LHCN-M2 (cell line): ENCODE measurements at places on chromosomes 2 and 18. TPM values are rescaled to one million over a fixed set of nuclear protein-coding genes. Genes with fewer than 3 reads are reported as not detected.

- DNase-seq: peak; percentile 72
These were observed 15.4 kb upstream of the STAT4 start for GRCh38 chr2:191166111-191166755.

DNA sequence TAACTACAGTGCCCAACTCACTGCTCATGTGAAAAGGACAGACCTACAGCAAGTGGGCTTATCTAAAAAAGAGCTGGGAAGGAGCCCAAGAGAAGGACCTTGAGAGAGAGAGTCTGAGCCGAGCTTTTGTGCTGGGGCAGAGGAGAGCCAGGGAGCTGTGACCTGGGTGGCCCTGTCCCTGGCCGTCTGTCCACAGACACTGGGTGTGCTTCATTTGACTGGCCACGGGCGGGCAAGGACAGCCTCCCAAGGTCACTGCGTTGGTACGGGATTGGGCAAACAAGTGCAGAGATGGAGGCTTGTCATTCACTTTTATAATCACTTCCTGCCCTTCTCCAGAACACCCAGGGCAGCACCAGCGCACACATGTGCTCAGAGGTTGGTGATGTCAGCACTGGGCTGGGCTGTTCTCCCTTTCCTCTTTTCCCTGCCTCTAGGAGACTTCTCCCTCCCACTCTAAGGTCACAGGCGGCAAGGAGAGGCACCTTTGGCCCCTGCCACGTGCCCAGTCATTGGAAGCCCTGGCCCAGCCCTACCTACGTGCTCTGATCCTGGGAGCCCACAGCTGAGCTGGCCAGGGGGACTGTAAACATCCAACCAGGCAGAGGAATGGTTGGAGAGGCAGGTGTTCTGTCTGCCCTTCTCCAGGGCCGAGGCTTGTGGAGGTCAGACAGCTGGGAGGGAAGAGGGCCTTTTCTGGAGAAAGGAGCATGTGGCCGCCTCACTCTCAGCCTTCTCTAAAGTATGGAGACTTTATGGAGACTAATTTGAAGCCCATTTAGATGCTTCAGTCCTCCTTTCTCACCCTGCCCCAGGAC lies 6.4 kb upstream of the PSD4 start:
- DNase-seq: no peak

DNA sequence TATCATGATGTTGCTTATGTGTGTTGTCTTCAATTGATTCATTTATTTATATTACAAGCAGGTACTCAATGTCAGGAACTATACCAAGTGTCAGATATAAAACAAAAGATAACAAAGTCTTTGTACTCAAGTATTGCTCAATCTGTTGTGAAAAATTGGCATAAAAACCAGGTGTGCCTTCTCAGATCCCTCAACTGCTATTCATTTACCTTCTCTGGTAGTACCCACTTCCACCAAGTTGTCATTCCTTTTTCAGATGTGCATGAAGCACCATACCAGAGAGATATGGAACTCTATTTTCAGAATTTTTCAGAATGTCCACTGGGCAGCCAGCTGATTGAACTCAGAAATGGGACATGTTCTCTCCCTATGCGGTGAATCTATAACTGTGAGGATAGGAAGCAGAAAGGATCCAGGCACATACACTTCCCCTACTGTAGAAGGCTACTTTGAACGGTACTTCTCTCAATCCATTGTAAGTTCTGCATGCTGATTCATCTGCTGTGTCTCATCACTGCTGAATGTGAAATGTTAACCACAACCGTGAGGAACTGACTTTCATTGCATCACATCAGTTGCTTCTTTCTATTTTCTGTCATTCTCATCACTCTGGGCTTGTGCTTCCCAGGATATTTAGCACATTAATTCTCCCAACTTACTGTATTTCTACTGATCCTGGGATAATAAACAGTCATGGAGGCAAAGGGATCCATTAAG lies 1621.3 kb downstream of the SUCLG1 start:
- DNase-seq: peak; percentile 96

- DNase-seq: no peak
These were observed 488.8 kb upstream of the FSHR start for GRCh38 chr2:49643149-49643548.

DNA sequence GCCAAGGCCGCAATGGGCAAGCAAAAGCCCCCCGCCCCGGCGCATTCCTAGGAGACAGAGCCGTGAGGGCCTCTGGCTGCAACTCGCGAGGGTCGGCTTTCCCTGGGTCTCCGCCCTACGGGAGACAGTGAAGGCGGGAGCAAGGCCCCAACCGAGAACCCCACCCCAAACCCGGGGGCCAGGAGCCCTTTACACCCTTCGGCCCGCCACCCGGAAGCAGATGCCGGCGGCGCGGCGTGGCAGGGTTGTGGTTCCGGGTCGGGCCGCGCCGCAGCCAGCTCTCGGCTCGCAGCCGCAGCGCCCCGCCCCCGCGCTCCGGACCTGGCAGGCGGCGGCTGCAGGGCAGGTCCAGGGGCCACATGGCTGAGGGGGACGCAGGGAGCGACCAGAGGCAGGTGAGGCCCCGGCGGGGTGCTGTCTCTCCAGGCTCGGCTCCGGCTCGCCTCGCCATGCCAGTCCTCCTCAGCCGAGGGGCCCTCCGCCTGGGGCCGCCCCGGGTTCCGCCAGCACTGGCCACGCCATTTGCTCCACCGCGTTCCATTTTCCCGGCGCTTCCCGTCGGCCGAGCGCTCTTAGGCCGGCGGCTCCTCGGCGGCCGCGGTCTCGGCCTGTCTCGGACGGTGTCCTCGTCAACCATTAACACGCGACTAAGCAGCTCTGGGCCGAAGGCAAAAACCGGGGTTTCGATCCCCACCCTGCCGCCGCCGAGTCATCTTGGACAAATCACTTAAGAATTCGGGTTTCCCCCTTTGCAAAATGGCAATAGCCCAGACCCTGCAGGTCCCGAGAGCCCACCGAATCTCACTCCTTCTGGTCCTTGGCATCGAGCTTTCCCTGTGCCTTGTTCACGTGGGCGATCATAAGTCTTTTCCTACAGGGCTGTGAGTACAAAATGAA lies at the start of gene IMPACT:
TSS of gene IMPACT (plus strand) at position 273 of the 897 bp plus-strand sequence. CDS start at position 360, 87 bp downstream.
- DNase-seq: peak; percentile 76

GRCh38 chr2:120596990-120597594 lies 138.6 kb upstream of the GLI2 start:
- peak; percentile 83 for DNase-seq

DNA sequence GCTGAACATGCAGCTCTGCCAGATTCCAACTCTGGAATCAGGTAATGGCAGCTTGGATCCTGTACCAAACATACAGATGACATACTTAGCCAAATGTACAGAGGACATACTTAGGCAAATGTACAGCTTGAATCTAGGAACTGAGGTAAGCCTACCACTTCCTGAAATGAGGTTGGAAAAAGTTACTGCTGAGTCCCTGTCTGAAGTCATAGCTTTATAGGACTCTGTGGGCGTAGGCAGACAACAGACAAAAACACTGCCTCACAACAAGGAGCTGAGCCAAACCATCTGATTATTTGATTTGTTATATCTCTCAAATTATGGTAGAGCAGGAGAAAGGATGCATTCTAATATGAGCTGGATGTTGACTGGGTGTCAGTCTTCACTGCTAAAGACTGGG lies 290.2 kb upstream of the TCF4 start:
- DNase-seq: no peak

- no peak for DNase-seq
These were observed 8.8 kb upstream of the CABLES1 start for GRCh38 chr18:23126376-23127056.

GRCh38 chr18:43887491-43887890 lies 610.2 kb upstream of the SYT4 start:
- no peak for DNase-seq

GRCh38 chr2:23925702-23926289 lies 1.1 kb downstream of the ATAD2B start:
- DNase-seq: peak; percentile 73

GRCh38 chr2:169658877-169659276 lies 35.3 kb downstream of the CFAP210 start:
- DNase-seq: no peak

DNA sequence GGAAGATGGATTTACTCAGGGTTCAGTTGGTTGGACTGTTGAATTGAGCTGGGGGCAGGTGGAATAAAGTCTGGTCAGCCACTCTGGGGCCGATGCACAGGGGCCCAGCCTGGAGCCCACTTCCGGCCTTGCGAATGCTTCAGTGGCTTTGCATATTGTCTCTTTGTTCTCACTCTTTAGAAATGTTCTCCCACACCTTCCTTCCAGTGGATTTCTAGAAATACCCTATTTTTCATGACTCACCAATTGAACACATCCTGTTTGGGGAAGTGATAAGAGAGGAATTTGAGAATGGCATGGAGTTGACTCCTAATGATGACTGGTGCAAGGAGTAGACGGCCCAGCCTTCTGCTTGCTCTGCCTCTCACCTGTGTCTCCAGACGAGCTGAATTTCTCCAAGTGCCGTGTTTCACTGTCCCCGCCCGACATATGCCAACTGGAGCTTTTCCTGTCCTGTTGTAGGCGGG lies 28.1 kb downstream of the ASAP2 start:
- peak; percentile 96 for DNase-seq

DNA sequence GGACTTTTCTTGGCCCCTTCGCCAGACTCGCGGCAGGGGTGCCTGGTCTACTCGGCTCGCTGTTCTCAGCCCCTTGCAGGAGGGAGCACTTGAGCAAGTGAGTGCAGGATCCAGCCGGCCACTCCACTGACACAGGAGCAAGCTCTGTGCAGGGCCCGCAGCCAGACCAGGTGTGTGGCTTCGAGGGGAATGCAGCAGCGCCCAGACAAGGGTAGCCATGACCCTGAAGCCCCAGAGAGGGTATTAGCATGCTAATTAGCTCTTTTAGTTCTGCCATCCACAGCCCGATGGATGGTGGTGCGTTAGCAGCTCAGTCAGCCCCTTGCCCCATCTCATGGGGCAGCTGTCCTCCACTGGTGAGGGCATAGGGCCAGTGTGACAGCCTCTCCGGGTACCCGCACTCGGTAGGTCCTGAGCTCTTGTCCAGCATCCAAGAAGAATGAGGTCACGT lies 103.2 kb upstream of the HS6ST1 start:
- DNase-seq: no peak

- DNase-seq: no peak
These were observed 136.8 kb downstream of the TMEM163 start for GRCh38 chr2:134581877-134582546.

DNA sequence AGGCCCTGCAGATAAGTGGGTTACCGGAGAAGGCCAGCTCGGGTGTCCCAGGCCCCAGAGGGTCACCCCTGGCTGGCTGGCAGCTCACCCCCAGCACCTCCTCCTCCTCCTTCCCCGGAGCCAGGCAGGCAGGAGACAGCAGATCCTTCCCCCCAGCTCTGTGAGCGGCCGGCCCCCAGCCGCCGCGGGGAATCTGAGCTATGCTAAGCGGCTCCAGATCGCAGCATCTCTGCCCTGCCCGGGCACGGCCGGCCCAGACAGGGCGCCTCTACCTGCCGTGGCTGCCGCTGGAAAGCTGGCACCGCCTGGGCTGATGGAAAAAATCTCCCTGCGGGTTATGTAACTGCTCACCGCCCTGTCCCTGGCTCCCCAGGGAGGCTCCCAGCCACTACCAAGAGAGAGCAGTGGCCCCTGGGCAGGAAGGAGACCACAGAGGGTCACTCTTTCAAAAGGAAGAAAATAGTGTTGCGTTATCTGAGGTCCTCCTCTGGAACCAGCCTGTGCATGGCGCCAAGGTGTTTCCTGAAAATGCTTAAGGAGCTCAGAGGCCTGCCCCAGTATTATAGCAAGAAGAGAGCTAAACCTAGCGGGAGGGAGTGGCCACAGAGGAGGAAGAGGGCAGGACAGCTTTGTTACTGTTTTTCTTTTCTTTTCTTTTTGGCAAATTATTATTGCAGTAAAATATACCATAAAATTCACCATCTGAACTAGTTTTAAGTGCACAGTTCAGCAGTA lies 179.0 kb downstream of the SMAD7 start:
- DNase-seq: no peak

GRCh38 chr2:168323529-168324021 lies 76.2 kb upstream of the STK39 start:
- DNase-seq: no peak

GRCh38 chr2:97656905-97657587 lies 6.8 kb downstream of the ACTR1B start:
- no peak for DNase-seq

DNA sequence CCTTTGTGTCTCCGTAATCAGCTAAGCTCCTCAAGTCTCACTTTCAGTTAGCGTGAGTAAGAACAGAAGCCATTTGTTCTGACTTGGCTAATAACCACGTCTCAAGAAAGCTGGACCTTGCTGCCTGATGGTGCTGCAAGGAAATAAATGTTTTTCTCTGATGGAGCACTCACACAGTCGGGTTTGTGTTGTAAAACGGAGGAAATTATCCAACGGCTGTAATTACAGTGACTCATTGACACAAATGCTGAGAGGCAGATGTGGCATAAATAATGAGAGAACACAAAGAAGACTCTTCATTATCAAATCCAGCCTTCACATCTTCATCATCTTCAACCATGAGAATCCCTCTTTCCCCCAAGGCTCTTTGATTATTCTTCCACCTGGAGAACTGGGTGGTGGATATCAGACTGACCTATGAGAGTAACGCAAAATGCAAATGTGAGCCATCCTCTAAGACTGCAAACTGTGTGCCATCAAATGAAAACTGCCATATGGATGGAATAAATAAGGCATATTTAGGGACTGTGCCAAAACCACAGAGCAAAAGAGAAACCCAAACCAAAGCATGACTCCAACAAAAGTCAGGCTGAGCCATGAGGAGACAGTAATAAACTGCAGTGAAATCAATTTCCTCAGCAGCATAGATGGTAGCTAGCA lies 252.6 kb downstream of the RND3 start:
- DNase-seq: peak; percentile 85

- DNase-seq: no peak
These were observed 25.1 kb upstream of the ALK start for GRCh38 chr2:29946505-29946904.

- DNase-seq: no peak
These were observed 43.5 kb downstream of the RAB3GAP1 start for GRCh38 chr2:135095591-135095990.

DNA sequence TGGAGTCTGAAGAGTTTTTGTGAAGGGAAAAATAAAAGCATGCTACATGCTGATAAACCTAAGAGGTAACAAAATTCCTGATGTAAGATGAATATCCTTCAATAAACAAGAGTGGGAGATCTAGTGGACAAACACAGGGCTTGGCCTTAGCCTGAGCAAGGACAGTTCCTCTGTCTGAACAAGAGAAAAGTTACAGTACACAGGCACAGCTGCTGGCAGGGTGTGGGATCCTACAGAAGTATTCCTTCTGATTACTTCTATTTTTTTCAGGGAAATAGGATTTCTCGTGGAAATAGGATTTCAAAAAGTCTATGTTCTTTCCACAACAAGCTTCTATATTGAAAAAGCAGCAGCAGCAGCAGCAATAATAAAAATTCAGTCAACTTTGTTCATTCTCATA lies 54.1 kb downstream of the NBAS start:
- DNase-seq: no peak

SUCLG1 gene
- 49.6 and 52.5 TPM in 2 replicates for total RNA-seq

DNAJC5G gene
- total RNA-seq: not detected in 2 replicates

IL36G gene
- total RNA-seq: not detected in 2 replicates

KCNK3 gene
- 0.32 TPM in 1 of 2 replicates, not detected in the other for total RNA-seq

CYS1 gene
- total RNA-seq: 0.13 TPM in 1 of 2 replicates, not detected in the other

RND3 gene
- total RNA-seq: 96.0 and 133 TPM in 2 replicates

NYAP2 gene
- not detected in 2 replicates for total RNA-seq

IRS1 gene
- total RNA-seq: 25.0 and 28.5 TPM in 2 replicates

MAPK4 gene
- total RNA-seq: not detected in 2 replicates

TEX44 gene
- not detected in 2 replicates for total RNA-seq

SPP2 gene
- total RNA-seq: not detected in 2 replicates

MLPH gene
- total RNA-seq: 145 and 155 TPM in 2 replicates

RNF125 gene
- total RNA-seq: 0.06 TPM in 1 of 2 replicates, not detected in the other
